ENCODE measurements at places on chromosomes 11 and 22. TPM values are rescaled to one million over a fixed set of nuclear protein-coding genes. Genes with fewer than 3 reads are reported as not detected.

Gene PHETA2
- total RNA-seq = 5.0 TPM

Gene TYMP
- total RNA-seq = 63.0 TPM

Gene PDGFB
- 2.3 TPM for total RNA-seq

DNA sequence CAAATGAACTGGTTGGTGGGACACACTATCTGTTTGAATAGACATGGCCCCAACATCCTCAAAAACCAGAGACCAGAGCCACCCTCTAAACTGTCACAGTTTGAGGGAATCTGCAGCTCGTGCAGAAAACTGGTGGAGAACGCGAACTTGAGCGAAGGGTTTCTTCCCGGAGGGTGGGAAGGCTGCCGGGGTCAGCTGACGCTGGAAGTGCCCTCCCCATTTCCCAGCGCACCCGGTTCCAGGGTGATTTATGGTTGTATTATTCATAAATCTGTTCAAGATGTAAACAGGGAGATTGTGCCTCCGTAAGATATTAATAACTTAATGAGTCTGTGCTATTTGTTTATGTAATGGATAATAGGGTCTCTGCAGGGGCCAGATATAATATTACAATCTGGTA is 1396.7 kb downstream of the BRD1 start:
- no peak for DNase-seq

DNA sequence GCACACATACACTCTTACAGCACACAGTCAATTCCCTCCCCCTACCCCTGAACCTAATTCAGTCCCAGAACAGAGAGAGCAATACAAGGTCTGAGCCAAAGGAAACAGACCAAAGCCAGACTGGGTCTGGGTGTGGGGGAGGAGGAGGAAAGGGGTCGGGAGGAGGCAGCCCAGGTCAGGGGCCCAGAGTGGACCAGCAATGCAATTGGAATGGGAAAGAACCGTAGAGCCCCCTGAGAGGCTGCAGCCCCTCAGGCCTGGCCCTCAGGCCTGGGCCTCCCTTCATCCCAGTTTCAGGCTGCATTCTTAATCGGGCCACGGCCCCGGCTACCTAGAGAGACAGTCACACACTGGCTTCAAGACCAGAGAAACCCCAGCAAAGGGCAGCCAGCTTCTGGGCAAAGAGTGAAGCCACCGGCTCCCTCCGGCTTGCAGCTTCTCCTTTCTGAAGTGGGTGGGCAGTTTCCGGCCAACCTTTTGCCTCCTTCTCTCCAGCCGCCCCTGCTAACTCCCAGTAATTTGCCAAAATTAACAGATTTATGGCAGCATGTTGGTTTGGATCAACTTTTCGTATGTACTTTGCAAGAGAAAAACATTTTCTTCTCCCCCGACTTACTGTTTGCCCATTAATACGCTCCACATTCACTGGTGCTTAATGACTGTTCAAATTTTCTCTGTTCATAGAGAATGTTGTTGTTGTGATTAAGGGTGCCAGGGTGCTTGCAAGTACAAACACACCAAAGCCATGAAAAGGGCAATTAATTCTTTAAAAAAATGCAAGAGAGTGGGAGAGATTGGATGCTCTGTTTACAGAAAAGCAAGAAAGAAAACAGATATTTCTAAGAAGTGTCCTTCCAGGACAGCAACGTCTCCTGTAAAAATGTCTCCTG is 488.3 kb downstream of the MN1 start:
- DNase-seq = no peak

DNA sequence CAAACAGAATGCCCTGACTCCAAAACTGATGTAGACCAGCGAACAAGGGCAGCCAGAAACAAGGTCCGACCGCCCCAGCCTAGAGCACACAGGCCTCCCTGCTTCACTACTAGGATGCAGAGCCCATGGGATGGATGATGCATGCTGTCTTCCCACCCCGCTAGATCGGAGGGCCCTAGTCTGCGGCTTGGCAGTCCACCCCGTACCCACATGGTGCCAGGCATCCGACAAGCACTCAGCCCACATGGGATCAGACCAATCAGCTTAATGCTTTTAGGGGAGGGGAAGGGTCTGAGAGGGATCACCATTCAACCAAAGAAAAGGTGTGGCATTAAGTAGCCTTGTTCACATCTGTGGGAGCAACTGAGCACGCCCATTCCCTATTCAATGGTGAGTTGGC is 30.6 kb downstream of the PISD start:
- DNase-seq = no peak

- DNase-seq = no peak
Observed at GRCh38 chr22:39220450-39220849, 24.3 kb downstream of the PDGFB start.

Data from activated CD4-positive, alpha-beta T cell treated with anti-CD3 and anti-CD28 coated beads, Interleukin-2, amount 10 ng/mL, durations not matched to agents 24 days and 14 days (primary cell).